NCI-H1105 (cell line): ENCODE measurements at places on chromosomes 4 and X.
A peak's percentile ranks its signal among the peaks of the same experiment; 100 is the strongest.

DNA sequence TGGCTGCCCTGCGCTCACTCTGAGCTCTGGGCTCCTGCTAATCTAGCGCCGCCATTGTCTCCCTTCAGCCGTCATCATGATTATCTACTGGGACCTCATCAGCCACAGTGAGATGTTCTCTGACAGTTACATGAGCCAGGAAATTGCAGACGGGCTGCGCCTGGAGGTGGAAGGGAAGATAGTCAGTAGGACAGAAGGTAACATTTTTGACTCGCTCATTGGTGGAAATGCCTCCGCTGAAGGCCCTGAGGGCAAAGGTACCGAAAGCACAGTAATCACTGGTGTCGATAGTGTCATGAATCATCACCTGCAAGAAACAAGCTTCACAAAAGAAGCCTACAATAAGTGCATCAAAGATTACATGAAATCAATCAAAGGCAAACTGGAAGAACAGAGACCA, 21.8 kb upstream of the PIN4 start:
- no peak for DNase-seq

DNA sequence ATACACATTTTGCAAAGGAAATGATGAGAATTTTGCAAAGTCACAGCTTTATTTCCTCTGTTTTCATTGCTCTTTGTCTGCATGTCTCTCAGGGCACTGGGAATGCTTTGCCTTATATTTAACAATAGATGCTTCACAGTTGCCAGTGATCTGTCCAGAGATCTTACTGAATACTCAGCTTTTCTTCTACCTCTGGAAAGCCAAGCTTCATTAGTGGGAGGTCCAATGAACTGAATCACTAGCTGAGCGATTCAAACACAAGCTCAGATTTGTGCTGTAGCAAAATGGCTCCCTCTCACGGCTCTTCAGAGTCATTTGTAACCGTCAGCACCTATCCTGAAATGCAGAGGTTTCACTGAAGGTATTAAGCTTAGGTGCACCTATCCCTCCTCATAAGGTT, 138.9 kb downstream of the DCLK2 start:
- peak; percentile 3 for DNase-seq

- DNase-seq, result no peak
Measured at GRCh38 chrX:802846-803245, 172.3 kb downstream of the SHOX start.

DNA sequence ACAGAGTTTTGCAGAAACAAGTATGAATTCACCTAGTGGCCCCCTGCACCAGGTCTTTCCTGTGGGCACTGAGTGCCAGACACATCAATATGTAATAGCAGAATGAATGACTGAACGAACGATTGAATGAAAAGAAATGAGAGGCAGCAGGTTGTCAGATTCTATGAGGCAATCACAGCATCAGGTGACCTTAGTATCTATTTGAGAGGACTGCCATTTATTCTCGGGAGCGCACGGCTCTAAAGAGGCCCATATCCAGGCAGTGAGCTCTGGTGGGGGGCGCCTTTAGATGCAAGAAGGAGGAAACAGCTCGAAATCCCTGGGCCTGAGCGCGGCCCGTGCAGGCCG, 528 bp upstream of the SLC25A4 start:
- no peak for DNase-seq

DNA sequence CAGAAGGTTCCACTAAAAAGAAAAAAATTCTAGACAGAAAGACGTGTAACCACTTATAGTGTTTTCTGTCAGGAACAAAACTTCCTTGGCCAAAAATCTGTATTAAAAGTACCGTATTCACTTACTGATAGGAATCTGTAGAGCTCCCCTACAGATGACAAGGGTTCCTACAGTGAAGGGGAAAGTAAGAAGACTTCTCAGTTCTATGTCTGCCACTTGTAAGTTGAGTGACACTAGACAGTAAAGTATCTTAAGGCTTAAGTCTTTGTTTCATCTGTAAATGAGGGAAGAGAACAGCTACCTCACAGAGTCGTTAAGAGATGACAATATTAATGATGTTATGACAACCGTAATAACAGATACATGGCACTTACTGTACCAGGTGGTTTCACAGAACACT, 3.3 kb downstream of the COQ2 start:
- no peak for DNase-seq

DNA sequence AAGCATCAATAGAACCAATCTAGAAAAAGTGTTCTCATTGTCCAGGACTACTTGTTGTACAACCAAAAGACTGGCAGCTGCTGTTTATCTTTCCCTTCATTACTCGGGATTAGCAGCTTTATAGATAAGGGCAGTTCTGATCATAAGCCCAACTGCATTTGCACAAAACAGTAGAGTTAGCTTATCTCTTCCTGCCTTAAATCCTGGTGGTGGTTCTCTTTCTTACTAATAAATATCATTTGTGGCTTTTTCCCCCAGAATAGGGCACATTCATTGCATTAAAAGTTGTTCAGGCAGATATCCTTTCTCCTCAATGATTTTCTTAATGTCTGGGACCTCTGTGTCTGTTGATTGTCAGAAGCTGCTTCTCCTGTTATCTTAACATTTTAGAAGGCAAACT, 20.2 kb upstream of the RRAGB start:
- no peak for DNase-seq

- no peak for DNase-seq
Measured at GRCh38 chr4:105474099-105474518, 247 bp upstream of the PPA2 start.

- DNase-seq, result no peak
Measured at GRCh38 chrX:152139589-152139988, 1.2 kb upstream of the MAGEA10 start.

GRCh38 chrX:96907516-96908272, 24.0 kb downstream of the RPA4 start:
- no peak for DNase-seq

- no peak for DNase-seq
Measured at GRCh38 chr4:170198747-170199146, 109.0 kb upstream of the AADAT start.

GRCh38 chrX:12065251-12065650, 73.0 kb upstream of the FRMPD4 start:
- DNase-seq, result no peak

GRCh38 chrX:135194684-135195083, 23.5 kb upstream of the CT55 start:
- no peak for DNase-seq

GRCh38 chrX:52280812-52281211, 88.0 kb upstream of the XAGE2 start:
- DNase-seq, result no peak

DNA sequence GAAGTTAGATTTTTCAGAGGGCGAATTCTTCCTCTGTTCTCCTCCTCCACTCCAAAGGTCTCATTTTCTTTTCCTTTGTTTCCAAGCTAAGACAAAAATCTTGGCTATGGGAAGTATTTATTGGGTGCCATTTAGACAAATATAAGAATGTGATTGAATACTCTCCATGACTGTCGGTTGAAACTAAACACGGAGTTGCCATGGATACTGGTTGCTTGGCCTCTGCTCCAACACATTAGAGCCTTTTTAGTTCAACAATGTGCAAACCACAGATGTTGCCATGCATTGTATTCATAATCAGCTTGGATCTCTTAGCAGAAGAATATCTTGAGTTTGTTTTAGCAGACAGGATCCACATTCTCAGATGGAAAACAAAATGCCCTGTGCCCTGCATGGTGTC, 366.5 kb upstream of the LCORL start:
- DNase-seq, result no peak

DNA sequence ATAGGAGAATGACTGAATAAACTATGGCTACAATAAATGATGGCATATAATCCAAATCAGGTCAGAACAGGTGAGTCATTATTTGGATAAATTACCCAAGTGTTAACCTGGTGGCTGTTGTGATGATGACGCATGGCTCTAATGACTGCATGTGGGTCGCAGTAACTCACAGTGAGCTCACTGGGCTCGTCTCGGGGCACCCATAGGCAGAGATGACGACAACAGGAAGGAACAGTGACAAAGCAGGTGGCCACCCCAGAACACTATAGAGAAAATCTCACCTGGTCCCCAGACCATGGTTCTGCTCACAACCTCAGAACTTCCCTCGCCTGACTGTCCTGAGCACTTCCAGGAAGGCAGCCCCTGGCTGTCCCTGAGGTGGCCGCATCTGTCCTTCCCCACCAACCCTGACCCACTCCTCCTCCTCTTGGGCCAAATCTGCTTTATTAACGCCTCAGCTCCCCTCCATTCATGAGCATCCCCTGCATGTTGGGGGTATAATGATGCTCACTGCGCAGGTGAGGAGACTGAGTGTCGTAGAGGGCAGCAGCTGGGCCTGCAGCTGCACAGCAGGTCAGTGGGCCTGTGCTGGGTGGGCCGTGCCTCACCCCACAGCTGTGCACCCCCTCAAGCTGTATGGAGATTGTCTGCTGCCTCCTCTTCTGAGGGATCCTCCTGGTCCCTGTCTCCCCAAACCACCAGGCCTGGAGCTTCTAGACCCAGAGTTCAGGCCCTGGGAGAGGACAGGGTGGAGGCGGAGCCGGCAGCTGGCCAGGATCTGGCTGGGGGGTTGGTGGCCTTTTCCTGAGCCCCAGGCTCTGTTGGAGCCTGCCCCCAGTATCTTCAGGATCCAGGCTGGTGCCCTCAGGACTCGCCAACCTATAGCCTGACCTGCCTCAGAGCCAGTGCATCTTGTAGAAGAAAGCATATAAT, 30.9 kb upstream of the FAM156A start:
- DNase-seq, result no peak

- no peak for DNase-seq
Measured at GRCh38 chr4:83712890-83713289, 177.0 kb downstream of the GPAT3 start.

DNA sequence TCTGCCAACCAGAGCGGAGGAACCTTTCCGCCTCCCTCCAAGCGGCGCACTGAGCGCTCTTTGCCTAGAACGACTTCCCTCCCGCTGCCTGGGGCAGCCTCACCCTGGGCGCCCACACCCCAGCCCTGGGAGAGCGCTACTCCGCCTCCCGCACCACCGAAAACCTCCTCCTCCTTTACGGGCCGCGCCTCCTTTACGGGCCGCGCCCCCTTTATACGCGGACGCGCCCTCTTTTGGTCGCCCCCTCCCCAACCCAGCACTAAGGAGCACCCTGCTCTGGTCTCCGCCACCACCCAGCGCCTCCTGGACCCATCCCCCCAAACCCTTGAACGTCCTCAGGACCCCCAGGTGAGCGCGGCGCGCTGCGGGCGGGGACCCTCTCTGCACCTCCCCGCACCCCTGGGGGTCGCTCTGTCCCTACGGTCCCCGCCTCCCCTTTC, 586 bp upstream of the NSG1 start:
- DNase-seq, result peak; percentile 22

DNA sequence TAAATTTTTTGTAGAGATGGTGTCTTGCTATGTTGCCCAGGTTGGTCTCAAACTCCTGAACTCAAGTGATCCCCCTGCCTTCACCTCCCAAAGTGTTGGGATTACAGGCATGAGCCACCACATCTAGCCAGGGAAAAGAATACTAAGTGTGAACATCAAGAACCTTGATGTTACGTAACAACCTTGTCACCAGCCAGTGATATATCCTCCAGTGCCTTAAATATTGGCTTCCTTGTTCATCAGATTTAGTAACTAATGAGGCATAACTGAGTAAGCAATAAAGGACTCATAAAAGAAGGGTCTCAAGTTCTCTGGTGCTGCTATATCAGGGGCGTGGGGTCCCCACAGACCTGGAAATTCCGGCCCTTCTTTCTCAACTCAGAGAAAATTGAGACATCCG, 60.5 kb upstream of the ENPEP start:
- DNase-seq, result no peak

GRCh38 chr4:16169490-16169889, 56.8 kb downstream of the TAPT1 start:
- DNase-seq, result no peak

- DNase-seq, result no peak
Measured at GRCh38 chr4:144861471-144861870, 215.5 kb downstream of the HHIP start.

DNA sequence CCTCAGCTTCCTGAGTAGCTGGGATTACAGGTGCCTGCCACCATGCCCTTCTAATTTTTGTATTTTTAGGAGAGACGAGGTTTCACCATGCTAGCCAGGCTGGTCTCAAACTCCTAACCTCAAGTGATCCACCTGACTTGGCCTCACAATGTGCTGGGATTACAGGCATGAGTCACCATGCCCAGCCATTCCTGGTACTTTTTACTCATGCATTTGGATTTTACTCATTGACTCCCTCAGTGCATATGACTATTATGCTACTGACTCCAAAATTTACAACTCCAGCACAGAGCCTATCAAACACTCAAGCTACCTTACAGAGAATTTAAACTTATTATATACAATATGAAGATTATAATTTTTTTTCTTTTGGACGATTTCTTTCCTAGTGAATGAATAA, 199.9 kb downstream of the CXXC4 start:
- DNase-seq, result no peak

GRCh38 chr4:109111031-109111430, 191.4 kb downstream of the COL25A1 start:
- DNase-seq, result no peak

- no peak for DNase-seq
Measured at GRCh38 chrX:4805502-4805901, 1092.1 kb upstream of the PRKX start.

DNA sequence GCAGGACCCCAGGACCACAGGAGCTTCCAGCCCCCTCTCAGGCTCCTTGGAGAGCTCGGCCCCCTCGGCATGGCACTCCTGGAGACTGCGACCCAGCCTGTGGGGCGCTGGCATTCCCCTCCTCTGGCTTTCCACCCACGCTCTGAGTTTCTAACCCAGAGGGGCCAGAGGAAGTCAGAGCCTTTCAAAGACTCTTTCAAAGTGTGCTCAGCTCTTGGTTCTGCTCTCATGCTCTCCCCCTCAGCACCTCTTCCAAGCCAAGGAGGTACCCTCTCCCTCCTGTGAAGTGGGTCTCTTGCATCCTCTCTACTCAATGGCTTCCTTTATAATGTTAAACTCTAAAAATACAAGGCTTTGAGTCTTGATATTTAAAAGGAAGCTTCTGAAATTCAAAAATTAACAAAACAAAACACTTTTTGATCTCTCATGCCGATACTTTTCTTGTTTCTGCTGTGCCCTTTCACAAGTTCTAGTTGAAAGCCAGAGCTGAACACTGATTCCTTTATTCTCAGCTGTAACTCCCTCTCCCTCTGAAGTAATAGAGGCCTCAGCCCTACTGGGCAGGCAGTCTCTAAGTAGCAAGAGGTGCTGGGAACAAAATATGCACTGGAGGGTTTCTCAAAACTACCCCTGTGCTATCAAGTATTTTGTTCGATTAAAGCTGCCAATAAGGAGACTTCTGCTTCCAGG, 82.8 kb downstream of the NAT8L start:
- no peak for DNase-seq

GRCh38 chr4:26410385-26411293, 79.6 kb downstream of the CCKAR start:
- no peak for DNase-seq

- no peak for DNase-seq
Measured at GRCh38 chrX:23766650-23767551, 16.1 kb upstream of the SAT1 start.

- no peak for DNase-seq
Measured at GRCh38 chr4:78565971-78566372, 14.4 kb downstream of the ANXA3 start.

DNA sequence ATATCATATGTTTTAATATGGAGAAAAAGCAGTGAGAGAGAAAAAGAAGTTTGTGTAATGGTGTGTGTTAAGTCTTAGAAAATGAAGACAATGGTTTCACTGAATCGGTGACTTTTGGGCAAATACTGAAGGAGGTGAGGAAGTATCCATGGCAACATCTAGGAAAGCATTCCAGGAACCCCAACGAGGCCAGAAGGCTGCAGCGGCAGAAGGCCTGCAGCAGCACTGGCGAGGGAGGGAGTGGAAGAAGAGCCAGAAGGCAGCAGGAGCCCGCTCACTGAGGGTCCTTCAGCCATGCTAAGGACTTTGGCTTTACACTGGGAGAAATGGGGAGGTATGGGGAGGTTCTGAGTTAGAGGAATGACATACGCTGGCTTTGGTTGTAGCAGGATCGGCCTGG, 26.8 kb downstream of the COQ2 start:
- no peak for DNase-seq
